Upper lobe of left lung (tissue), 6 donors: ENCODE measurements at places on chromosomes 2 and 18. TPM values are rescaled to one million over a fixed set of nuclear protein-coding genes. Genes with fewer than 3 reads are reported as not detected.

The GATA6 gene
- total RNA-seq = 52.8 TPM

The KCNIP3 gene
- total RNA-seq = 2.7 TPM

The EMX1 gene
- not detected for total RNA-seq

The LRRTM1 gene
- not detected for total RNA-seq

- no peak for DNase-seq
Observed at GRCh38 chr2:129880971-129881370, 98.5 kb upstream of the RAB6C start.

GRCh38 chr2:65388051-65388531, 44.3 kb downstream of the SPRED2 start:
- DNase-seq = no peak

- DNase-seq = no peak
Observed at GRCh38 chr2:51490576-51491234, 458.8 kb upstream of the NRXN1 start.

DNA sequence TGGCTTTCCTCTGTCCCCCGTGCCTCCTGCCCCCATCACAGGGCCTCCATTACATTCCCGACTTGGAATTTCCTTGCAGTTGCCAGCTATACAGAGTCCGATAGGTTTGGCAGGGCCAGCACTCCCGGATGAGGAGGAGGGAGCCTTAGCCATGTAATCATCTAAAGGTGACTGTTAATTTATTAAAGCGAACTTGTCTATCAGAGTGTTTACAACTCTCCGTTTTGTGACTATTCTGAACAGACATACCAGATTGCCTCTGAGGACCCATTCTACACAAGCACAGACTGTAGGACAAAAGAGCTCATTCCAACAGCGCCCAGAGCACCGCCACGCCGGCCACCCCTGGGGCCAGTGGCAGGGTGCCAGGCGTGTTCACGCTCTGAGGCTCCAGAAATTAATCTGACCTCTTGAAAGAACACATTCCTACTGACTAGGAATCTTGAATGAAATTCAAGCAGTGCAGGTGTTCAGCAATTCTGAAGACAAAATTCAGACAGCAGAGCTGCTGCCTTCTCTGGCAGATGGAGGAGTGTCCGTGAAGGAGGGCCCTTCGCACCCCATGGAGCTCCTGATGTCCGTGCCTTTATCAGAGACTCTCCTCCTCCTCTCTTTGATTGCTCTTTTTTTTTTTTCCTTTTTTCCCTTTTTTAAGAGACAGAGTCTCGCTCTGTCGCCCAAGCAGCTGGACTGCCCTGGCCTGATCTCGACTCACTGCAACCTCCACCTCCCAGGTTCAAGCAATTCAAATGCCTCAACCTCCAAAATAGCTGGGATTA, 58.1 kb upstream of the RALBP1 start:
- peak; percentile 82 for DNase-seq

DNA sequence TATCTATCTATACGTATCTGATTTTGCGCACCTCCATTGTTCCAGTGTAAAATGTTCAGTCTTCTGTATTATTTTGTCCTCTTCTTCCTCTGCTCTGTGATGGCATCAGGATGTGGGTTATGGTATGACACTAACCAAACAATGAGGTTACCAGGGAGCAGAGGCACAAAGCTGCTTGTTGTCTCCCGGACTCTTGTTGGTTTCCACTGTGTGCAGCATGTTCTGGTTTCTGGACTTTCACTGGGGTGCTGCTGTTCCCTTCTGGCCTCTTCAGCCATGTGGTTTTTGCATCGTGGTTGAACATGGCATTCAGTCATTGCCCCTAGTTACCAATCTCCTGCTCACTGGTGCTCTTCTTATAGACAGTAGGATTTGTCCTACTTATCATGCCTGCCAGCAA, 665.9 kb downstream of the CBLN2 start:
- DNase-seq = no peak

GRCh38 chr2:35580956-35581355, 774.6 kb upstream of the CRIM1 start:
- DNase-seq = no peak

GRCh38 chr2:65714866-65715265, 282.5 kb upstream of the SPRED2 start:
- DNase-seq = no peak

DNA sequence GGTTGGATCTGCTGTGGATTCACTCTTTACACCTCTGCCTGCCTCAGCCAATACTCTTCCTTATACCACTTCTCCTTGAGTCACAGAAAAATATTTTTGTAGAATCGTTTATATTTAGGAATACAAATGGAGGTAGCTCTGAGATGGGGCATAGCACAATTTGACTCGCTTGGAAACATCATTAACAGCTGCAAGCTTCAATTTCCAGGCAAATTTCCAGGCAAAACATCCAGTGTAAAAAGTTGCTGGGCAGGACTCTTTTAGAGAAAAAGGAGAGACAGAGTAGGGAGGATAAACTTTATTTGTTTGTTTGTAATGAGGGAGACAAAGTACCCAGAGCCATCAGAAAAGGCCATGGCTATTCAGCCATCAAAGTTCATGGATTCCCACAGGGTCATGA, 74.4 kb upstream of the SOX11 start:
- no peak for DNase-seq

- no peak for DNase-seq
Observed at GRCh38 chr2:39664888-39665591, 677 bp upstream of the TMEM178A start.

DNA sequence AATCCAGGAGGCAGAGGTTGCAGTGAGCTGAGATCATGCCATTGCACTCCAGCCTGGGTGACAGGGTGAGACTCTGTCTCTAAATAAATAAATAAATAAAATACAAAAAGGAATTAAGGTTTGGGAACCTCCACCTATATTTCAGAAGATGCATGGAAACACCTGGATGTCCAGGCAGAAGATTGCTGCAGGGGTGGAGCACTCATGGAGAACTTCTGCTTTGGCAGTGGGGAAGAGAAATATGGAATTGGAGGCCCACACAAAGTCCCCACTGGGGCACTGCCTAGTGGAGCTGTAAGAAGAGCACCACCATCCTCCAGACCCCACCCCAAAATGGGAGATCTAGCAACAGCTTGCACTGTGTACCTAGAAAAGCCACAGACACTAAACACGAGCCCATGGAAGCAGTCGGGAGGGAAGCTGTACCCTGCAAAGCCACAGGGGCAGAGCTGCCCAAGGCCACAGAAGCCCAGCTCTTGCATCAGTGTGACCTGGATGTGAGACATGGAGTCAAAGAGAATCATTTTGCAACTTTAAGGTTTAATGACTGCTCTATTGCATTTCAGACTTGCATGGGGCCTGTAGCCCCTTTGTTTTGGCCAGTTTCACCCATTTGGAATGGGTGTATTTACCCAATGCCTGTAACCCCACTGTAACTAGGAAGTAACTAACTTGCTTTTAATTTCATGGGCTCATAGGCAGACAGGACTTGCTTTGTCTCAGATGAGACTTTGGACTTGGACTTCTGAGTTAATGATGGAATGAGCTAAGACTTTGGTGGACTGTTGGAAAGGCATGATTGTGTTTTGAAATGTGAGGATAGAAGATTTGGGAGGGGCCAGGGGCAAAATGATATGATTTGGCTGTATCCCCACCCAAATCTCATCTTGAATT, 265.3 kb downstream of the ZEB2 start:
- DNase-seq = no peak

DNA sequence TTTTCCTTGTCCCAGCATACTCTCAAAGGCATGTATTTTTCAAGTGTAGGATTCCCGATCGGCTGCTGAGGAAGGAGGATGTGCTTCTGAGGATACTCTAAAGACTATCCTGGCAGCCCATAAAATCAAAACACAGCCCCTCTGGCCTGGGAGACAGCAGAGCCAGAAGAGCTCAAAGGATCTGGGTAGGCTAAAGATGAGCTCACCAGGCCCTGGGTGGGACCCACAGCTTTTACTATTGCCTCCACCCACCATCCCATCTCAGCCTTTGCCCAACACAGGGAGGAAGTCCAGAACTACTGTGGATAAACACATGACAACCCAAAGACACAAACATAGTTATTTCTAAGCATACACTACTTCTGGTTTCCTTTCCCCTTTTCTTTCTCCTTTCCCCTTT, 79.1 kb upstream of the ZFP36L2 start:
- DNase-seq = no peak

DNA sequence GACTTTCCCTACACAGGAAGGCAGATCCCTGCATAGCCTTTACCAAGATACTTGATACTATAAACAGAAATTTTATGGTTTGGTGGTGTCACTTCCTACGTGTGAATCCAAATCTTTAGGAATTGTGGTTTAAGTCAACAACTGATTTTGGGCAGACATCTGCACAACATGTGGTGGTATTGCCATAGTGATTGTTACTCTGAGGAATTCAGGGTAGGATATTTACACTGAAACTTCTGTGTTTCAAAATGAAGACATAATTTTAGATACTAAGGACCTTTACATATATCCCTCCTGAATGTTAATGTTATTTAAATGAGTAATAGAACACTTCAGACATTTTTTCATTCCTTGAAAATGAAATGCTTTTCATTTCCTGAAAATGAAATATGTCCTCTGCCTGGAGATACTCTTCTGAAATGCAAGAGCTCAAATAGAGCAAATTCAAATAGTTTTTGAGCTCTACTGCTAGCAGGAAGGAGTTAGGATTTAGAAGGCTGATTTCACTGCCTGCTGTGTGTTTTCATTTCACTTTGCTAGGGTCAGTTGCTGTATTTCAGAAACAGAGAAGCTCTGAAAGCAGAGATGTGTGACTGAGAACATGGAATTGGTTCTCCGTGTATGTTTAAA, 77.2 kb downstream of the MDH1 start:
- DNase-seq = no peak

DNA sequence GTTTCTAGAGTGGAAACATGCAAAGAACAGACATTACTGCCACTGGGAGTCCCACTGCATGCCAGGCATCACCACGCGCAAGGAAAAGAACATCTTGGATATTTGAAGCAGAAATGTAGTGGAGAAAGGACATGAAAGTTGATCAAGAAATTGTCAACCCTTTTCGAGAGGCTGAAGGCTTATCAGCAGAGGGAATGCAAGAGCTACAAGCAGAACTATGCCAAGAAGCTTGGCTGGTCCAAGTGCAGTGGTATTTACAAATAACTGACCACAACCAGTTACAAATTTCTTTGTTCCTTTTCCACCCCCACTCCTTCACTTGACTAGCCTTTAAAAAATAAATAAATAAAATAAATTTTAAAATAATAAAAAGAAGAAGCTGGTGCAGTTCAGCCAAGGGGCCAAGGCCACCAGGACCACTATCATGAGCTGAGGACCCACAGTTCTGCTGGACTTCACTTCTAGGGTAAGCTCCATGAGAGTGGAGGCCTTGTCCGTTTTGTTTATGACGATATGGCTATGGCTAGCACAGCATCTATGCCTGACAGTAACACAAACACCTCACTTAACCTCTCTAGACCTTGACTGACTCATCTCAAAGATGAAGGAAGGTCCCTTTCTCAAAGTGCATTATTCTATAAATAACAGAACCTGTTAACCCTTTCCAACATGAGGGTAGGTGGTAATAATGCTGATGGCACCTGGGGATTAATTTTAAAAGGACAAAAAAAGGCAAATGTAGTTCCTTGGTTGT, 20.9 kb downstream of the MARCHF4 start:
- no peak for DNase-seq

DNA sequence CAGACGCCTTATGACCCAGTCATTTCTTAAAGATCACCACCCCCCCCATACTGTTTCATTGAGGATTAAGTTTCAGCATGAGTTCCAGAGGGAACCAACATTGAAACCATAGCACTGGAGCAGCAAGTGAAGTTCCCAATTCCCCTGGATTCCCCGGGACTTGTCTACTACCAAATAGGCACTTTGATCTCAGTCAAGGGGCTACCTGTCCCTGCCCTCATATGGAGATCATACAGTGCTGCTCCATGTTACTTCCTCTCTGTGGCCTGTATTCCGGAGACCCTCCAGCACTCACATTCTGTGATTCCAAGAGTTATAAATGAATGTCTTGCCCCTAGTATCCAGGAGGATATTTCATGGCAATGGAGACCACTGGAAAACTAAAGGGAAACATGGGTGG, 42.5 kb downstream of the RNF144A start:
- no peak for DNase-seq

GRCh38 chr2:156817430-156817829, 381.3 kb downstream of the GPD2 start:
- no peak for DNase-seq

DNA sequence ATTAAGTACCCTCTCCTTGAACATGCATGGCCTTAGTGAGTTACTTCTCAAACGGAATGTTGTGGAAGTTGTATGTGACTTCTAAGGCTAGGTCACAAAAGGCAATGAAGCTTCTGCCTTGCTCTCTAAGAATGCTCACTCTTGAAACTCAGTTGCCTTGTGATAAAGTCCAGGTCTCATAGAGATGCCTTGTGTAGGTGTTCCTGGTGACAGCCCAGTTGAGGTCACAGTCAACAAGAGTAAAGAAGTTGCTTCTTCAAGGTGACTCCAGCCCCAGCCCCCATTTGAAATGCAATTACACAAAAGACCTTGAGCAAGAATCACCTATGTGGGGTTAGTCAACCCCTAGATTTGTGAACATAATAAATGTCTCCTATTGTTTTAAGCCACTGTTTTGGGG, 35.6 kb downstream of the PTPN2 start:
- DNase-seq = no peak

DNA sequence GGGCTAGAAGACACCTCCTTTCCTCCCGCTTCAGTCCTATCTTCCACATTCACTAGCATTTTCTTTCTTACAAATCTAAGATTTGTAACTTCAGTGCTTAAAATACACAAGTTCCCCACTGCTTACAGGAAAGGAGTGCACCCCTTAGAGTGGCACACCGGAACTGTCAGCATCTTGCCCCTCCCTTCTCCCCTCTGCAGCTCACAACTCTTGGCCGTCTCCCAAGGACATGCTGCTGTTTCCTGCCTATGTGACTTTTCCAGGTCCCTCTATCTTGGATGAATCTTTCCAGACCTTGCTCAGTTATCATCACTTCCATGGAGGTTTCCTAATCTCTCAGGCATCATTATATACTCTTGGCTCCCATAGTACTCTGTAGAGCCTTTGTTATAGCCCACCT, 334.8 kb downstream of the CELF4 start:
- DNase-seq = no peak

DNA sequence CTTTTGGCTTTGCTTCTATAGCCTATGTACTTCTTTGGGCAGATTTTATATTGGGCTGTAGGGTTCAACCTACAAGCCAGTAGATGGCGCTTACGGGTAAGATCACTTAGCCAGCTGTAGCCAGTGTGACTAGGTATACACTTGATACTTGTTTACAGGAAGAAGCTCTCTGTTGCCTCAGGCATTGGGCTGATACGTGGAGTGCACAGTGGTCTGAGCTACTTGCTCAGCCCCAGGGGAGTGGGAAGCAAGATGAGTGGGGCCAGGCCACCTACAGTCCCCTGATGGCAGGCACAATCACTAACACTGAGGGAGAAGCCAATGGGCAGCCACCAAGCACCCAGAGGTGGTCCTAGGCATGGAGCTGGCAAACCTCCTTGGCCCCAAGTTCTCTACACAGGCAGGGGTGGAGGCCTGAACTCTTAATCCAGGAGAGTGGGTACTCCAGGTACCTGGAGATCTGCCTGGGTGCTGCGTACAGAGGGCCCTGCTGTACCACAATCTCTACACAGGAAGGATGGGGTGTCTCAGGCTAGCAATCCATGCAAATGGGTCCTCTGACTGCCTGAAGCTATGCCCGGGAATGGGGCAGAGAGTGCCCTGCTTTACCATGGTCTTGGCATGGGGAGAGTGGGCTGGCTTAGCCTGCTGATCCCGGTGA, 122.2 kb downstream of the NCOA1 start:
- DNase-seq = no peak
